ENCODE measurements at places on chromosomes 3 and 15.

- DNase-seq, result no peak
Observed at GRCh38 chr3:188915127-188915526, 256.6 kb upstream of the TPRG1 start.

DNA sequence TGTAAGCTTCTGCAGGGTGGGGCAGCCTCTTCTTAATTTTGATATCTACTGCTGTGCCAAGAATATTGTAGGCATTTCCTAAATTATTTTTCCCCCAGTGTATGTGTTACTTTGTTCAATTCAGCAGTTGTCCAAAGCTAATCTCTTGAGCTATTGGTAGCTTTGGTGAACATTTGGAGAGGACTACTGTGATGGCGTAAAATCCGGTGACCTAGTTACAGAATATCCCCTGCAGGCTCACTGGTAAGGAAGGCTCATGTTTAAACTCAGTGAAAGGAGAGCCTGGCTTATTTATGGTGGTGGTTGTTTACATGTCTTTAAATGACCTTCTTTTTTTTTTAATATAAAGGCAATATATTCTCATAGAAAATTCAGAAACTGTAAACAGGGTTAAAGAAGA is 105.6 kb downstream of the LPP start:
- no peak for DNase-seq

- DNase-seq, result peak; percentile 34
Observed at GRCh38 chr15:63186065-63186464, 3.3 kb upstream of the RAB8B start.

- no peak for DNase-seq
Observed at GRCh38 chr15:38103564-38103963, 149.1 kb upstream of the SPRED1 start.

DNA sequence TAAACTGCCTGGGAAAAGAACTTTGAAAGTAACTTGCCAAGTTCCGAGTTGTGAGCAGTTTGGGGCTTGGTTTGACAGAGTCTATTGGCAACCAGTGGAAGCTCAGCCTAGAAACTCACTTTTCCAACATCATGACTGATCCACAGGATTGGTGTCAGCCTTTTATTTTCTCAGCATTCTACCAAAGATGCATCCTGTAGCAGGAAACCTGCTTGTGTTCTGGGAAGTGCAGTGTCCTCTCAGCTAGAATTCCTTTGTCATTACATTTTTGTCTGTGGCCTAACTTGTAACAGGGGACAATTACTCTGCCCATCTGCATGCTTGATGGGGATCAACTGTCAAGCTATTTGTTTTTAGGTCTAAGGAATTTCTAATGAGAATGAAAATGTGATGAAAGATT is 116.7 kb upstream of the LMOD3 start:
- no peak for DNase-seq

- no peak for DNase-seq
Observed at GRCh38 chr15:37072181-37072580, 28.2 kb downstream of the MEIS2 start.

GRCh38 chr3:144036498-144036897 is 64.9 kb downstream of the DIPK2A start:
- DNase-seq, result no peak

GRCh38 chr15:94230883-94231722 is at the start of gene MCTP2:
MCTP2 (plus strand) TSS chr15:94231561; CDS start chr15:94298266, 66,705 bp downstream.
- DNase-seq, result no peak

DNA sequence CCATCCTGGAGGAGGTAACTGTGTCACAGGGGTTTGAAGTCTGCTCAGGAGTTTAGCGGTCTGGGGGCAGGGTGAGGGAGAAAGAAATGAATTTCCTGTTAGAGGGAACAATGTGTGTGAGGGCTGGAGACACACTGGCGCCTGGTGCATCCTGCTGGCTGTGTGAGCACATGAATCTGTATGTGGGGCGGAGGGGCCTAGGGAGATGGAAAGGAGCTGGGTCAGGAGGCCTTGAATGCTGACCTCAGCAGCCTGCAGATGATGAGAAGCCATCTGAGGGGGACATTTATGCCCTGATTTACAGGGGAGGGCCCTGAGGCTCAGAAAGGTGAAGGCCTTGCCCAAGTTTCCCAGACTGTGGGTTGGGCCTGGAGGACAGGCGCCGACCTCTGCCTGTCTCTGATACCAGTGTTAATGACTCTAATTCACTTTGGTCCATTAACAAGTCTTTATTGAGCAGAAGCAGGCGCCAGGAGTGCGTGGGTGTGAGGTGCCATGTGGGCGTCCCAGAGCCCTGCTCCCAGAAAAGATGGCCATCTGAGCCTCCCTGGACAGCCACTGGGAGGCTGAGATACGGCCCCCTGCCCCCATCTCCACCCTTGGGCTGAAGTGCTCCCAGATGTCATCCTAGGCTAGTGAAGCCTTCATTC is 34.8 kb downstream of the LINGO1 start:
- DNase-seq, result no peak

DNA sequence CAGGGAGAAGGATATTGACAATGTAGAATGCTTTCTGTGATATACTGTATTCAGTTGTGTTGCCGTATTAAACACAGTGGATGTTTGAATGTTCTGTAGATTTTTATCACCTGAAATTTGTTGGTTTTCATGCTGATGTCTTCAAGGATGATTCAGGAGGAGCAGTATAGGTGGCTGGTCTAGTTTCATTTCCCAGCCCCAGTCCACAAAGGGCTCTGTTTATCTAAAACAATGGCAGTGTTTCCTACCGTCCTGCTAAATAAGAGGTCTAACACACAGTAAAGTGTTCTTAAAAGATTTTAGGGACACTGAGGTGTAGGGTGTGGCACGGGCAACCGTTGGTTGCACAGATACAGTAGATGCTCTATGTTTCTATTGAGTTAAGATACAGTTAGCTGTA is 26.0 kb downstream of the NEO1 start:
- no peak for DNase-seq

DNA sequence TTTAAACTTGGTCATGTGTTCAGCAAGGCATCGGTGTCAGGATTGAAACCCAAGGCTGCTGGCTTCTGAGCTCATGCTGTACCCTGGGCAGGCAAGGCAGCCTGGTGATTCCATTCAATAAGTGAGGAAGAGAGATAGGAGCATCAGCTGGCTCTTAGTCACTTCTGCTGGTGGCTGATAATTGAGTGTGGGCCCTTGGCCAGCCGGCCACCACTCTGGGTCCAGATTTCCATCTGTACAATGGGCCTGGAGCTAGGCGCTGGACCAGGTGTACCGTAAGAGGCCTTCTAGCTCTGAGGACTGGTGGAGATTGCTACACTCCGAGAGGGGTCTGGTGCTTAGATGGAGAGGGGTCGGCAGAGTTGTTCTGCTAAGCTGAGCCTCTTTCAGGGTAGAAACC is 4.3 kb downstream of the CD276 start:
- no peak for DNase-seq

GRCh38 chr3:16318176-16318575 is 53.2 kb downstream of the OXNAD1 start:
- no peak for DNase-seq

GRCh38 chr15:91649016-91649415 is 204.5 kb upstream of the SLCO3A1 start:
- no peak for DNase-seq

DNA sequence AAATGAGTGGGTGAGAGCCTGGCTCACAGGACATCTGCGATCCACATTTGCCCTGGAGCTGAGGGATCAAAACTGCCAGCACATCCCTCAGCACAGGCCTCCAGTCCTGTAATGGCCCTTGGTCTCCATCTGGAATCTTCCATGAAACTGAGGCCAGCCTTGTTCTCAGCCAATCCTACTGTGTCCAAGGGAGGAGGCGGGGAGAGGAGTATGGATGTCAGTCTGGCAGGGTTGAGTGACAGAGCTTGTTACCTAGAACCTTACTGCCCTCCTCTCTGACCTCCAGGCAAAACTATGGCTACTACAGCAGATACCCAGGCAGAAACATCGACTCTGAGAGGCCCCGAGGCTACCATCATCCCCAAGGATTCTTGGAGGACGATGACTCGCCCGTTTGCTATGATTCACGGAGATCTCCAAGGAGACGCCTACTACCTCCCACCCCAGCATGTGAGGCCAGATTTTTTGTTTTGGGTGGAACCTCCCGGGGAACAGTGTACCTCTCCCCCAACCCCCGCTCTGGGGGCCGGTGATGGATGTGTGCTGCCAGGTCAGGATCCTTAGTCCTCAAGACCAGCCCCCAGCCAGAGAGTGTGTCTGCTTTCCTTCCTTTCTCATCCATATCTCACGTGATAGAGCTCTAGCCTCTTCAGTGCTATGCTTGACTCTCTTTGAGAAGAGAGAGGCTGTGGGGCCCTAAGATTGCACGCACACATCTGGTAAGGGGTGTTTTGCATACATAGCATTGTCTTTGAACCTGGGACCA is 41.3 kb downstream of the CHDH start:
- DNase-seq, result peak; percentile 23

DNA sequence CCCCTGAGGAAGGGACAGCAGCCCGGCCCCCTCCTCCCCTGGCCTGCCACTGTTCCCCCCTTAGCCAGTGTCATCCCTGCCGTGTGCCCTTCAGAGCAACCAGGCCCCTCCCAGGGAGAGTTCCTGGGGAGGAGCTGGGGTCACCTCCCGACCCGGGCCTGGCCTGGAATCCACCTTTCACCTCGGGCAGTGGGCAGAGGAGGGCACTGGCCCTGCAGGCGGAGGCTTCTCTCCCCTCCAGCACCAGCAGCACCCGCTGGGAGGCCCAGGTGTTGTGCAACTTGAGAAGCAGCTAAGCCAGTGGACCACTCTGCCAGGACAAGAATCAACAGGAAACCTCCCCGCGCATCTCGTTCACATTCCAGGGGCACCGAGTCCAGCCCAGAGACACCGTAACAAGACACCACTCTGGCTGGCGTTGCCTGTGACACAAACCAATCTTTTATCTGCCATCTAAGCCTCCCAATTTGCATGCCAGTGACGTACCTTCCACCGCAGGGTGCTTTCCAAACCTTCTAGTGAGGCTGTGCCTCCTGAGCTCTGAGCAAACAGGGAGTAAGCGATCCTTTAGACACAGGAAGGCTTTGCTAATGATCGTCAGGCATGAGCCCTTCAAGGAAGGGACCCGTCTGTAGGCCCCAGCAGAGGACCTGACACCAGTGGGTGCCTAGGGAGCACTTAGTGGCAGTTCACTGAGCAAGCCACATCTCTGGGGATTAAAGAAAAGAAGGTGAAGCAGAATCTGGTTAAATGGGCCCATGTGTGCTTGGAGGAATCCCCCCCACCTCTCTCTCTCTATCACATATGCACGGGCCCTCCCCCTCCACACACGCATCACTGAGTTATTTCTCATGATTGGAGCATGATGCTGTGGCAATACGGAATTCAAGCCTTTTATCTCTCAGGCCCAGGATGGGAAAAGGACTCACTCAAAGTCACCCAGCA is 98.9 kb upstream of the TLE3 start:
- DNase-seq, result peak; percentile 91

- no peak for DNase-seq
Observed at GRCh38 chr3:141356046-141356445, 12.3 kb upstream of the ZBTB38 start.

DNA sequence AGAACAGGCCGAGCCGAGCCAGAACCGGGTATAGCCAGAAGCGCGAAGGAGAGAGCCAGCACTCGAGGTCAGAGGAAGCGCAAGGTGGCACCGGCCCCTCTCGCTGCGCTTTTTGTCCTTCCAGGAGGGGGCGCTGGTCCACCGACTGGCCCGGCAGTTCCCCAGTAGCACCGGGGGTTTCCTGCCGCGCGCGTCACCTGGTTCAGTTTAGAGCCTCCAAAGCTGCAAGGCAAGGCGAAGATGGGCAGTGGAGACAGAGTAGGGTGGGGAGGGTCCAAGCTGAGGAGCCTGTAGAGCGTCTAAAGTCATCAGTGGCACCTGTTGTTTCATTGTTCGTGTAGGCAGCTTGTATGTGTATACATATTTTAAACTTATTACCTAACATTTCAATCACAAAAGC is 7.6 kb upstream of the NR2E3 start:
- DNase-seq, result no peak

GRCh38 chr15:67744331-67745072 is 80.8 kb upstream of the SKOR1 start:
- DNase-seq, result no peak

DNA sequence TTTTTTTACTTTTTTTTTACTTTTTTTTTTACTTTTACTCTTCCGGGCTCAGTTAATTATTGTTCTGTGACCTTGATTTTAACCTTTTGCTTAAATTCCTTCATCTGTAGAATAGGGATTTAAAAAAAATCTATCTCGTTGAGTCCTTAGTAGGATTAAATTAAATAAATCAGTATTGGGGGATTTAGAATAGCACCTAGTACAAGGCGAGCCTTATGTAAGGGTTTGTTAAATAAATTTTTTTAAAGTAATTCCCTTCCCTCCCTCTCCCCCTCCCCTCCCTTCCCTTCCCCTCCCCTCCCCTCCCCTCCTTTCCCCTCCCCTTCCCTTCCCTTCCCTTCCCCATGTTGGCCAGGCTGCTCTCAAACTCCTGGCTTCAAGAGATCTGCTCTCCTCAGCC is 287.2 kb upstream of the KCNH8 start:
- no peak for DNase-seq

DNA sequence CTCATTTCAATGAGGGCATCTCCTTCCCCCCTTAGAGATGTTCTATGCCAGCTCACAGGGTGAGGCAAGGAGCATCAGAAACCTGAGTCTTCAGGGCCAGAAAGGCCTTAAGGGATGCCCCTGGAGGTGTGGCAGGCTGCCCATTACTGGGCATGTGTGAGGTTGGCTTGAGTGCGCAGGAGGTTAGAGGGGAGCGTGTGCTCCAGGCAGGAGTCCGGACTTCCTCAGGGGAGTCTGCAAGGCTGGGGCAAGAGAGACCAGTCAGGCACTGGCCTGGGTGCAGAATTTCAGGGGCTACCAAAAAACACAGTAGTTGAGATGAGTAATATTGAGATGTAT is 1.9 kb downstream of the LOXL1 start:
- DNase-seq, result no peak

DNA sequence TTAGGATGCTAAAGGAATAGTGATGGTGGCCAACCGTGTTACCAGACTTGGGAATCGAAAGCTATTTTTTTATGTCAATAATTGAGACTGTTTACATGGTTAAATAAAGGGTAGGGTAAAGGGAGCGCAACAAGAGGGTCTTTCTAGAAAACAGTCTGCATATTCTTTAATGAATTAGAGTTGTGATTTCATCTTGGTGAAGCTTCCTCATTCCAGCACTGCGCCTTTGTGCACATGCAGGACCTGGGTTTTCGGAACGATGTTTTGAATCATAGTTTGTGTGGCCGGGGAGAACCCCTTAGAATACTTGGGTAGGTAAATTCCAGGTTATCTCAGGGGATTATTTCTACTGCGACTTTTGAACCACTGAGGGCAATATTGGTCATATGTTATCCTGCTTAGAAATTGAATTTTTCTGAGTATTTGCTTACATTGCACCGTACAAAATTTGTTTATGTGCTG is 1.3 kb downstream of the PIK3CA start:
- no peak for DNase-seq

GRCh38 chr3:105527535-105527934 is 160.8 kb downstream of the ALCAM start:
- no peak for DNase-seq

DNA sequence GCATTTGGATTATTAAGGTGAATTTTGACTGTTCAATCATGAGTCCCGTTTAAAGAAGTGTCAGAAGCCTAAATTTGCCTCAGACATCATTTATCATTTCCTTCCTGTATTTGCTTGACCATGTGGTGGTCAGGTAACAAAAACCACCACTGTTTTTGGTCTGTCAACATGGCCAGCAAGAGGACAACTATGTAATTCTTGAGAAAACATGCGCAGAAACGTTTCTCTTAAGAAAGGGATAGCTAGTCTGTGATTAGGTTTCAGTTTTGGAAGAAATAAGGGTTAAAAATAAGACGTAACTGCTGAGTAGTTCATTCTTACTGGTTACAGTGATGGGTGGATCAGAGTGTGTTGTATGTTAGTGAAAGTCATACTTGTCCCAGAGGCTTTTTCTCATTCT is 204.5 kb downstream of the AKAP13 start:
- DNase-seq, result no peak

GRCh38 chr3:20701641-20702040 is 515.6 kb upstream of the SGO1 start:
- no peak for DNase-seq
